Activated CD4-positive, alpha-beta memory T cell treated with anti-CD3 and anti-CD28 coated beads, Interleukin-2, amount 10 ng/mL, durations not matched to agents 7 days and 5 days (primary cell): ENCODE measurements at places on chromosomes 7 and 10. TPM values are rescaled to one million over a fixed set of nuclear protein-coding genes. Genes with fewer than 3 reads are reported as not detected.
A peak's percentile ranks its signal among the peaks of the same experiment; 100 is the strongest.

GRCh38 chr10:2145926-2146478, 408.7 kb upstream of the ADARB2 start:
- no peak overlapping the region for H3K4me3 ChIP-seq
- H3K27me3 ChIP-seq, result no peaks in the 10 kb centered on the region
- DNase-seq, result no peak
- H3K4me1 ChIP-seq, result no peaks in the 10 kb centered on the region
- H3K36me3 ChIP-seq, result no peaks in the 10 kb centered on the region

DNA sequence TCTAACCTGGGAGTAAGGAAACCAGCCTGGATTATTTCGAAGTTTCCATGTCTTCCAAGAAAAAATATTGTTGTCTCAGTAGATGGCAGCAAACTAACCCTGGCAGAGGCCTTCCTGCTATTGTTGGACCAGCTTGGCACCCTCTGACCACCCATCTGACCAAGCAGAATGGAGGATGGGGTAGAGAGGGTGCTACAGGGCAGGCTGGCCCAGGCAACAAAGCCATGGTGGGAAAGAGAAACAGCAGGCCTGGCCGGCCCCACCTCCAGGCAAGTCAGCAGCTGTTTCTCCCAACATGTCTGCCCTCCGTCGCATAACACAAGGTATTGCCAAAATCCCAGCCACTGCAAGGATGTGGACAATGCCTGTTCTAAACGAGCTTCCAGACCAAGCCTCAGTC, 95.0 kb downstream of the FAM53B start:
- H3K27me3 ChIP-seq, result no peaks in the 10 kb centered on the region
- no peak for DNase-seq
- H3K36me3 ChIP-seq, result peaks cover 39% of the 10 kb centered on the region
- H3K27ac ChIP-seq, result peak overlapping the region; percentile 95
- H3K4me1 ChIP-seq, result peaks cover 89% of the 10 kb centered on the region

The CYP3A5 gene
- not detected for total RNA-seq

The SPDYE11 gene
- total RNA-seq, result not detected

DNA sequence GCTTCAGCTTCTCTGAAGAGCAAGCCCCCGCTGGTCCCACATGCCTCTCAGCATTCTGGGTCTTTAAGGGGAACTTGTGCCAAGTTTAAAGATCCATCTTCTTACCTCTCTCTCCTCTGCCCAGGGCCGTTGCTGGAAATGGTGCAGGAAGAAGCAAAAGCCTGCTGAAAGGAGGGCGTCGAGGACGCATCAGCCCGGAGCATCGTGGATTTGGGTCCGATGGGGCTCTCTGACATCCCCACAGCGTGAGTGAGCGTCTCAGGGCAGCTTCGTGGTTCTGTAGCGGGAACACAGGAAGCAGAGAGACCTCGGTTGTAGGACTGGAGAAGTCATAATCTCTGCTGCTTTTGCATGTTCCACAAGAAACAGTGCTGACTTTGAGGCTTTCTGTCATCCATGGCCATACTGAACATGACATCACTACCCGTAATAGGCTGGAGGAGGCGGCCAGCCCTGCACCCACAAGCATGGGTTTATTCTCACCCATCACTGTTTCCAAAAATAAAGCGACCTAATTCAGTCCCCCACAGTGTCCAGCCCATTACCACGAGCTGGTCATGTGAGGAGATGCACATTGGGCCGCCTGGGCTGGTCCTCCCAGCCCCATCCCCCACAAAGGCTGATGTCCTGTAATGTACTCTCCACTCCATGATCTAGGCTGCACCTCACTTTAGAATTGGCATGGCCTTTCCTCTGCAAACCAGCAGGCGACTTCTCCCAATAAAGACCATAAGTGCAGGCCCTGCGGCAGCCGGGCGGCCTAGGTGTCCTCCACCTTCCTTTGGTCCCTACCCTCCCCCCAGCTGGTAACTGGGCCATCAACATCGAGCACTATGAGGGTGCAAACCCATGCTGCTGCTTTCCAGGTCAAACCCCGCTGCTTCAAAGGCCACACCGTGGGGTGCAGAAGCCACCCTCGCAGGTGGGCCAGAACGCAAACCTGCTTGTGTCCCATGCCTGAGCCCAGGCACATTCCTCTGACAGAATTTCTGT, 276.9 kb downstream of the TNS3 start:
- H3K27ac ChIP-seq, result no peak overlapping the region
- H3K36me3 ChIP-seq, result no peaks in the 10 kb centered on the region
- no peak for DNase-seq
- H3K4me1 ChIP-seq, result no peaks in the 10 kb centered on the region
- no peaks in the 10 kb centered on the region for H3K27me3 ChIP-seq

DNA sequence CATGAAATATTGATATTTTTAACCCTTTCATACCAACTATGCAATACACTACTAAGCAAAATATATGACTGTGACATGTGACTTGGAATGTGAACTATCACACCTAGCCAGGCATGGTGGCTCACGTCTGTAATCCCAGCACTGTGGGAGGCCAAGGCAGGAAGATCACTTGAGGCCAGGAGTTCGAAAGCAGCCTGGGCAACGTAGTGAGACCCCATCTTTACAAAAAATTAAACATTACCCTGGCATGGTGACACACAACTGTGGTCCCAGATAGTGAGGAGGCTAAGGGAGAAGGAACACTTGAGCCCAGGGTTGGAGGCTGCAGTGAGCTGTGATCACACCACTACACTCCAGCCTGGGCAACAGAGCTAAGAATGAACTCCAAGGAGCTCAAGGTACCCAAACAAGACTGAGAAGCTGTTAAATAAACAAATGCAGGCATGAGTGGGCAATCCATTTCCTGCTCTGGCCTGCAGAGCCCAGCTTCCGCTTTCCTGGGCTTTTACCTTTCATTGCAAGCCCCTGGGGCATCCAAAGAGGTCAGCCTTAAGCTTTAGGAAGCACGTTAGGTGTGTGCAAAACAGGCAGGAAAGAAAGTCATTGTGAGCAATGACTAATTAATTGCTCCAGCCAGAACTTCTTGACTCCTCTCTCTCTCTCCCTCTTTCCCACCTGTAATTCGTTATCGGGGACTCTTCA, 162.1 kb upstream of the FOXK1 start:
- no peaks in the 10 kb centered on the region for H3K36me3 ChIP-seq
- H3K27ac ChIP-seq, result no peak overlapping the region
- H3K4me1 ChIP-seq, result no peaks in the 10 kb centered on the region
- no peak overlapping the region for H3K4me3 ChIP-seq

GRCh38 chr7:16982640-16983350, 101.0 kb upstream of the AGR3 start:
- peaks cover 7% of the 10 kb centered on the region for H3K4me1 ChIP-seq
- no peak overlapping the region for H3K27ac ChIP-seq
- H3K4me3 ChIP-seq, result no peak overlapping the region

The STRIP2 gene
- total RNA-seq, result 28.3 TPM

DNA sequence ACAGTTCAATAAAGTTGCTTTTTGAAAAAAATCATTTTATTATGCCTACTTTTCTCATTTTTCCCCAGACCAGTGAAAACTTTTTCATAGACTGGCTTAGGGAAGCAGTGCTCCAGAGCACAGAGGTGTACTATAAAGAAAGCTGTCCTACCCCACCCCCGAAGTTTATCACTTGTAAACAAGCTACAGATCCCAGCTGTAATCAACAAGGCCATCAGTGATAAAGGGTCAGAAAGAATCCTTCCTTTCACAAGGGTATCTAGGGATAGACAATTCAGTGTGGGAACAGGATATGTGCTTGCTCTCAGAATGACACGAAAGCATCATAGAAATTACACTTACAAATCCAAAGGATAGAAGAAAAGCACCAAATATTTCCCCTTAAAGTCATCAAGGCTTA, 4.5 kb downstream of the PRDX3 start:
- H3K27ac ChIP-seq, result no peak overlapping the region
- peaks cover 63% of the 10 kb centered on the region for H3K36me3 ChIP-seq
- no peak for DNase-seq
- H3K27me3 ChIP-seq, result no peaks in the 10 kb centered on the region

- H3K36me3 ChIP-seq, result peaks cover 28% of the 10 kb centered on the region
- H3K27me3 ChIP-seq, result no peaks in the 10 kb centered on the region
- H3K4me1 ChIP-seq, result peaks cover 14% of the 10 kb centered on the region
These were observed 116.2 kb downstream of the SND1 start for GRCh38 chr7:127768241-127768640.

The C10orf90 gene
- not detected for total RNA-seq

The C10orf105 gene
- total RNA-seq, result 0.33 TPM

- peaks cover 9% of the 10 kb centered on the region for H3K4me1 ChIP-seq
- DNase-seq, result no peak
These were observed 18.6 kb upstream of the ASCC1 start for GRCh38 chr10:72234560-72235095.

The RAPGEF5 gene
- 0.43 TPM for total RNA-seq

DNA sequence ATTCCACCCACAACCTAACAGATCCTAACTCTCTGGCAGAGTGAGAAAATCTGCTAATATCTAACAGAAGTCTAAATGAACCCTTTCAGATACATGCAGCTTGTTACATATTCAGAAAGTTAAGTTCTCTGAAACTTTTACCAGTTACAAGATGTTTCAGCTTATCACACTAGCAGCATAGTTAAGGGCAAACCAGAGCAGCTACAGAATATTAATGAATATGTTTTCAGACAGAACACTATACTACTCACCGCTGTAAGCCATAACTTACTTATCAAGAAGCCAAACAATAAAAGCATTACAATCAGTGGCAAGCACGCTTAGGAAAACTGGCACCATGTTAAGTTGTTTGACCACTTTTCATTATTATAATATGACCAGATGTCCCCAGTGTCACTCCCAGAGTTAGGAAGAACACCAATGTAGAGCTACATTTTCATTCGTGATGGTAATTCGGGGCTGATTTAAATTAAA, 2.7 kb downstream of the ITGB1 start:
- DNase-seq, result no peak
- peaks cover 68% of the 10 kb centered on the region for H3K4me1 ChIP-seq
- H3K27me3 ChIP-seq, result no peaks in the 10 kb centered on the region
- H3K27ac ChIP-seq, result peak overlapping the region; percentile 72
- peak overlapping the region; percentile 75 for H3K4me3 ChIP-seq

DNA sequence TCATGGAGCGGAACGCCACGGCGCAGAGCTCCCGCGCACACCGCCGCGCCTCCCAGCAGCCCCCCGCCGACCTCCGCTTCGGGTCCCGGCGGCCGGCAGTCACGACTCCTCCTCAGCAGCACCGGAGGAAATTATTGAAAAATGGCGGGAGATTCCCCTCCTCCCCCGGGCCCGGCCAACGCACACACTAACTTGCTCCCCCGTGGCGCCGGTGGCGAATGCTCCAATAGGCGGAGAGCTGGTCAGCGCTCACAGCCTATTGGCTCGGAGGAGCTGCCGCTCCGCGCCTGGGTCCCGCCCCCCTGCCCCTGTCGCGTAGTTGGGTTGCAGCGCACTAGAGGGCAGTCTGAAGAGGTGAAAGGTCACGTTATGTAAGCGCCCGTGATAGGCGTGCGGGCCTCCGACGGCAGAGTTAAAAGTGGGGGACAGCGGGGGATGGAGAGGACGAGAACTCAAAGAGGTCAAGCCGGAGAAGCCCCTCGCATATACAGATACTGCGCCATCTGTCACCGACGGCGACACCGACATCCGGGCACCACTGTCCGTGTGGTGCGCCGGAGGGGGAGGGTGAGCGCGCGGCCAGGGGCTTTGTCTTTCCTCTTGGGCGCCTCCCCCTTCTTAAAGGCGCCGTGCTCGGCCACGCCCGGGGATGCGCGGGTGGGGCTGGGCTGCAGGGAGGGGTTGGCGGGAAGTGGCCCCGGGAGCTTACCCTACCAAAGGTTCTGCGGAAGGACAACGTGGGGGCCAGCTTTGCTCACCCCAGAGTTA, at the start of gene BAZ1B:
Gene BAZ1B (minus strand): TSS at position 189 of the 768 bp plus-strand sequence. CDS start 360 bp downstream, outside the sequence.
- peak within 1 kb of the TSS; percentile 92 for H3K4me3 ChIP-seq
- H3K27ac ChIP-seq, result peak within 1 kb of the TSS; percentile 88
- H3K36me3 ChIP-seq, result peaks cover 35% of the 10 kb centered on the region
- H3K27me3 ChIP-seq, result no peaks in the 10 kb centered on the region
- H3K4me1 ChIP-seq, result peaks cover 61% of the 10 kb centered on the region

The ZSCAN25 gene
- total RNA-seq, result 27.7 TPM

The FAM25A gene
- total RNA-seq, result not detected

The POM121C gene
- 73.3 TPM for total RNA-seq

DNA sequence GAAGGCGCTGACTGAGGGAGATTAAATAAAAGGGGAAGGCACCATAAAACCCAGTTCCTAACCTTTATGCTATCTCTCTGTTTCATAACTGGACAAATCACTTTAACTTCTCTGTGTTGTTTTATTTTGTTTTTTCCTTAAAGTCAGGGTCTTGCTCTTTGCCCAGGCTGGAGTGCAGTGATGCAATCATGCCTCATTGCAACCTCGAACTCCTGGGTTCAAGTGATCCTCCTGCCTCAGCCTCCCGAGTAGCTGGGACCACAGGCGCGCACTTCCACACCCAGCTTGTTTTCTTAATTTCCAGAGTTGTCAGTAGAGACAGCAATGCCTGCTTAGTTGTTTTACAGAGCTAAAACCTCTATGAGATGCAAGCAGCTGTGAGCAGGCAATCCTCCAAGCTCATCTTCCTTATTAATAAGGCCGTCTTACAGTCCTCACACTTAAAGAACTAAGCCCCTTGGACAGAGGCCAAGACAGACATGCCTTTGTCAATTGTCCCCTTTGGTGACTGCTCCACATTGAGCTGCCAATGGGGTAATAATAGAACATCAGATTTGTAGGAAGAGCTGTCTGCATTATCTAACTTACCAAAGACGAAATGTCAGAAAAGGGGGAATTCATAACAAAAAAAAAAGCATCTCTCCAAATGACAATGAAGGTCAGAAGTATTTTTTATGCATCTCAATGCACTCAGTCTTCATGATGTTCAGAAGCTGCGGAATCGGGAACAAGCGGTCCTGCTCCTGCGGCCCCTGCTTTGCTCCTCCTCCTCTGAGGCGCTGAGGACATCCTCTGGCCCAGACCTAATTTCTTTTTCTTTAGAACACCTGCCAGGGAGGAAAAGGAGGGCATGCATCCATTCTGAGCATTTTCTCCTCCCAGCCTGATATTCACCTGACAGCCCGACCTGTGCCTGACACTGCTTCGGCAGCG, 62.7 kb upstream of the RNF32 start:
- no peak overlapping the region for H3K27ac ChIP-seq
- H3K4me3 ChIP-seq, result no peak overlapping the region
- H3K4me1 ChIP-seq, result peaks cover 14% of the 10 kb centered on the region
- DNase-seq, result no peak
- peaks cover 29% of the 10 kb centered on the region for H3K27me3 ChIP-seq
- no peaks in the 10 kb centered on the region for H3K36me3 ChIP-seq

The XRCC2 gene
- 9.6 TPM for total RNA-seq

DNA sequence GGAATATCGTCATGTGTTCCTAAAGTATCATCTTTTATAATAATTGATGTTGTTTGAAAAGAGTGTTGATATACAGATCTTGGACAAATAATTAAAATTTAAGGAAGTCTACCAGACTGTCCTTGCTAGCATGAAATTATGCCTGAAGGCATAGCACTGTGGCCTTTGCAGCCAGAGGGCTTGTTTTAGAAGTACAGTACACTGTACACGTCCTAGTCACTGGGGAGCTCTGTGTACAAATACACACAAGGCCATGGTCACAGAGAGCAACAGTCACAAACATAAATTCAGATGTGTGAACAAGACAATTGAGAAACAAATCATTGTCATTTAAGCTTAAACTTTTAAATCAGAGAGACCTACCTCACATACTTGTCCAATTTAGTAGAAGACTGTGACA, 133.0 kb downstream of the KIAA1217 start:
- no peak overlapping the region for H3K4me3 ChIP-seq
- no peak for DNase-seq
- peaks cover 8% of the 10 kb centered on the region for H3K27me3 ChIP-seq
- H3K4me1 ChIP-seq, result no peaks in the 10 kb centered on the region
- no peaks in the 10 kb centered on the region for H3K36me3 ChIP-seq
- H3K27ac ChIP-seq, result no peak overlapping the region

GRCh38 chr7:133623721-133624120, 370.8 kb downstream of the EXOC4 start:
- no peak overlapping the region for H3K27ac ChIP-seq
- H3K27me3 ChIP-seq, result no peaks in the 10 kb centered on the region
- H3K4me1 ChIP-seq, result no peaks in the 10 kb centered on the region
- no peaks in the 10 kb centered on the region for H3K36me3 ChIP-seq
- DNase-seq, result no peak
- H3K4me3 ChIP-seq, result no peak overlapping the region
